ENCODE measurements at places on chromosomes 2 and 18. TPM values are rescaled to one million over a fixed set of nuclear protein-coding genes. Genes with fewer than 3 reads are reported as not detected.

GRCh38 chr18:12895014-12895413 is 11.0 kb upstream of the PTPN2 start:
- DNase-seq = no peak

DNA sequence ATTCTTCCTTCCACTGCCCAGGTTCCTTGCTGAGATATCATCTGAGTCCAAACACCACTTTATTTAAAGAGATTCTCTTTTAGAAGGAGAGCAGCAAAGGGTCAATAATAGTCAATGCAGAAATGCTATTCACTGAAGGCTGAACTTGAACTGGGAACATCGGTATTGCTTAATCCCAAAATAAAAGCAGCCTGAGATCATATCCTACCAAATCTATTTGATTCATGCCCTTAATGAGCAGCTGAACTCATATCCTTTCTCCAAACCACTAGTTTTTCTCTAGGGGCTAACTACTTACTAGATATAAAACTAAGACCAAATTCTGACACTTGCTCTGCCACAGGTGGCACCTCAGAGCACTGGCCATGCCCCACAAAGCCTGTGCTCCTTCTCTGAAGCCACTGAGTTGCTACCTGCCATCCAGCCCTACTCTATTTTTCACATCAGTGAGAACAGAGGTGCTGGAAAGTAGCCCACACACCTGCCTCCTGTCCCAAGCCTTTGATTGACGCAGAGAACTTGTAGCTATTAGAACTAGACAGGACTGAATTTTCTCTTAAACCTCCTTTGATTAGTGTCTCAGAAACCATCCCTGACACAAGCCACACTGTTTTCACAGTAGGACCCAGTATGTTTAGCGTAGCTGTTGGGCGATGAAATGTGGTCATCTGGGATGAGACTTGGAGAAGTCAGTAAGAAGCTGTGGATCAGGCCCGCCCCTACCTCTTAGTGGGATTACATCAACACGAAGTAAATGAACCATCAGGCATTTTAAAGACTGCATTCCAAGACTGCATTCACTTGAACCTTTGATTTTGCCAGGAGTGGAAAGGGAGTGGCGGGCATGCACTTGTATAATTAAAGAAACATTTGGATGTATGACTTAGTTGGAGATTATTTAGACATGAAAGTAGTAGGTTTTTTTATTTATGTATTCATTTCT is 124.3 kb downstream of the RBMS1 start:
- no peak for DNase-seq

DNA sequence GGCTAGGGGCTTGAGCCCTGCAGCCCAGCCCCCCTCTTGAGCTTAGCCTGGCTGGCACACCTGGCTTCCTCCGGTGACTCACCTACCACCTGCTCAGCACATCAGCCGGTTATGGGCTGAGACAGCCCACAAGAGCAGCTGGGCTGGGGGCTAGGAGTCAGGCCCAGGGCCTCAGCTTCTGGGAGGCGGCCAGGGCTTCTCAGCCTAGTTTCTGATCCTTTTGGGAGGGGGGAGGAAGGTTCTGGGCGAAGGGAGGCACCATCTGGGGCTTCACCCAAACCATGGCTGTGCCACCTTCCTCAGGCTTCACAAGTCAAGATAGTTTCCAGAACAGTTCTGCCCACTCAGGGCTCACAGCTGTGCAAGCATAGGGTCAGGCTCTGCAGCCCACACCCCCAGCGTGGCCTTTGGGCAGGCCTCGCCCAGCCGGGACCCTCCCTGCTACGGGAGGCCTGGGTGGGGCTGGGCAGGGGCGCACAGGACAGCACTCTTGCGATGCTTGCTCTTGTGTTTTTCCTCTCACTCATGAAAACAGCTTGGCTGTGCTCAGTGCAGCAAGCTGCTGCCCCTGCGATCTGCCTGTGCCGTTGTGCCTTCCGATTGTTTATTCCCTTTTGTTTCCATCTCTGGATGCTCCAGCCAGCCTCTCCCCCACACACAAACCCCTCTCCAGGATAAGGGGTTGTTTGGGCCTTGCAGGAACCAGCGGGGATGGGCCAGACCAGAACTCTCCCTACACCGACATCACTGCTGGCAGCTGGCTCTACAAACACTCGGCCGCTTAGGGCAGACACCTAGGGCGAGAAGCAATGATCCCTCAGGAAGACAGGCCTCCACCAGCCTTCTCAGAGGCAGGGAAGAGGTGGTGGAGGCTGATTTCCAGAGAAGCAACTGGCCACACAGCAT is 26.1 kb upstream of the SEMA4C start:
- no peak for DNase-seq

- no peak for DNase-seq
Measured at GRCh38 chr18:38368246-38368645, 802.6 kb upstream of the CELF4 start.

DNA sequence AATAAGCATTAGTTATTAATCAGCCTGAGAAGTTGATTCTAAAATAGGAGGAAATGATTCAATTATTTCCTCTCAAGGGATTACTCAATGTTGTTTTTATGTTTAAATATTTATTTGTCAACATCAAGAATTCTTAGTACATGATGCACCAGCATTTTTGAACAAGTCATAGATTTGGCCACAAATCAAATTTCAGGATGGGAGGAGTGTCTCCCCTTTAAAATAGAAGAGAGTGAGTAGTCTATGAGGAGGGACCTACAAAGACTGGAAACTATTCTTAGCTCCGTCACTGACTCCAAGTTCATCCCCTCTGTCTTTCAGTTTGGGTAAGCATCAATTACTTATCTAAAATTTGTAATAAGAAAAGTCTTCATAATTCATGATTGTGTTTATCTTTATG is 18.6 kb upstream of the IL18R1 start:
- DNase-seq = no peak

DNA sequence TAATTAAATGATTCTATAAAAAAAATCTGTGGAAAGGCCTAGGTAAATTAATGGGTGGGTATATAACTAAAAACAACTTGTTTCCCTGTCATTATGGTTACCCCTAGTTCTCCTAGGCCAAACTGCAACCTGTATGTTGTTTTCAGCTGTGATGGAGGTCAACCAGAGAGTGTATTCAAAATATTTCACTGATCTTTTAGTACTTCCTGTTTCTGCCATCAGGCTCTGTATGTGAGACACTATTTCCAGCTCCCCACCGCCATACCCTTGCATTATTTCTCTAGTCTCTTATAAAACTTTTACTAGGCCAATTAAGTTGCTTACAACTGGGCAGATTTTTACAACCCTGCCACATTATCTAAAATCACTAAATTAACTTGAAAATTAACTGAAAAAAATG is 21.0 kb upstream of the CDKL4 start:
- DNase-seq = no peak

GRCh38 chr2:232412986-232413385 is 6.3 kb downstream of the ALPG start:
- DNase-seq = no peak

DNA sequence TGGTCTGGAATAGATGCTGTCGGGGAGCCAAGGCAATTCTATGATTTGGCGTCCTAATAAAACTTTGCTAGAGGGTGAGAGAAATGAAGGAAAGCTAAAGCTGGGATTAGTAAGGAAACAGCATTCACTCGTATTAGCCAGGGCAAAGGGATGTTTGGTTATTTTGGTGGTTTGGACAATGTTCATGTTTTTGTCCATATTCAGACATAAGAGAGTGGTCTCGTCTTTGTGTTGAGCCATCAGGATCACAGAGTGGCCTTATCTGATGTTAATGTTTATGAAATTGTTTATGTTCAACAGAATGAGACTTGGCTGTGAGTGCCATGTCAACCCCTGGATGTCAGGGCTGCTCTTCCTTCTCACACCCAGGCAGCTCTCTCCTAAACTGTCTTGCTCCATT is 58.9 kb upstream of the EPC2 start:
- DNase-seq = no peak

FNDC4 gene
- total RNA-seq = not detected

IL1R1 gene
- total RNA-seq = 157 TPM

LRP1B gene
- total RNA-seq = 3.3 TPM

TRIM43 gene
- total RNA-seq = not detected

Data from Peyer's patch (tissue), 4 donors.